ENCODE measurements at places on chromosomes 1 and 21. TPM values are rescaled to one million over a fixed set of nuclear protein-coding genes. Genes with fewer than 3 reads are reported as not detected.
A peak's percentile ranks its signal among the peaks of the same experiment; 100 is the strongest.

NBPF20 gene
- 2.4 TPM for total RNA-seq

FLAD1 gene
- 39.7 TPM for total RNA-seq

SIKE1 gene
- 91.9 TPM for total RNA-seq

AK5 gene
- total RNA-seq = 0.18 TPM

CHI3L2 gene
- not detected for total RNA-seq

SMPDL3B gene
- 6.0 TPM for total RNA-seq

IGSF5 gene
- total RNA-seq = 0.67 TPM

SPRR1B gene
- total RNA-seq = not detected

F3 gene
- total RNA-seq = 1.6 TPM

ZNF695 gene
- total RNA-seq = 4.3 TPM

DNA sequence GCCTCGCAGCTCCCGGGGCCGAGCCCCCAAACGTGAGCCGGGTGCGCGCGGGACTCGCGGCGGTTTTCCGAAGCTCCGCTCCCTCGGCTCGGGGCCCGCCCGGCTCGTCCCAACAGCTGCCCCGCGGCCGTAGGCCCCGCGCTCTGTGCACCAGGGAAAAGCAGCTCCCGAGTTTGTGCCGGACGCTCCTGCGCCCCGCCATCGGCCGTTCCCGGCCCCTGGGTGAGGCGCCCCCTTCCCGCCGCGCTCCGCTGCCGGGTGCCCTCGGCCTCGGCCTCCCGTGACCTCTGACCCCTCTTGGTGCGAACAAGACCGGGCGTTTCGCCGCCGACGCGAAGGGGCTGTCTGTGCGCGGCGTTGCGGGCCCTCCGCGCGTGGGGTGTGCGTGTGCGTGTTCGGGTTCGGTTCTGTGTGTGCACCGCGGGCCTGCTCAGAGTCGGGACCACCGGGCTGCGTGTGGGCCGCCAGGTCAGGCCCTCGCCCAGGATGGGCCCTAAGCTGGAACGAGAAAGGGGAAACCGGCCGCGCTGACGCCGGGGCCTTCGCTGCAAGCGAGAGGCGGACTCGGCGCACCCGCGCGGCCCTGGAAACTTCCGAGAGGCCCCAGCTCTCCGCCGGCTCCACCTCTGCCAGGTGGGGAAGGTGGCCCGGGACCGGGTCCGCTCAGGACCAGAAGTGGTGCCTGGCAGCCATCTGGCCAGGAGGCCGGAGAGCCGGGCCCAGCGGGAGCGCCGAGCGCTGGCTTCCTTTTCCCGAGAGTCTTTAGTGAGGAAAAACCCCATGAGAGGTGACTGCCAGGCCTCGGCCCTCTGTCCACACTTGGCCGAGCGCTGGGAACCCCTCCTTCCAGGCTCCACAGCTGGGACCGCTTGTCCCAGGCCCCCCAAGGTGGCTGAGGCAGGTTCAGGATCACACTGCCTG is 1.9 kb downstream of the PRDM16 start:
- peak; percentile 11 for DNase-seq

DNA sequence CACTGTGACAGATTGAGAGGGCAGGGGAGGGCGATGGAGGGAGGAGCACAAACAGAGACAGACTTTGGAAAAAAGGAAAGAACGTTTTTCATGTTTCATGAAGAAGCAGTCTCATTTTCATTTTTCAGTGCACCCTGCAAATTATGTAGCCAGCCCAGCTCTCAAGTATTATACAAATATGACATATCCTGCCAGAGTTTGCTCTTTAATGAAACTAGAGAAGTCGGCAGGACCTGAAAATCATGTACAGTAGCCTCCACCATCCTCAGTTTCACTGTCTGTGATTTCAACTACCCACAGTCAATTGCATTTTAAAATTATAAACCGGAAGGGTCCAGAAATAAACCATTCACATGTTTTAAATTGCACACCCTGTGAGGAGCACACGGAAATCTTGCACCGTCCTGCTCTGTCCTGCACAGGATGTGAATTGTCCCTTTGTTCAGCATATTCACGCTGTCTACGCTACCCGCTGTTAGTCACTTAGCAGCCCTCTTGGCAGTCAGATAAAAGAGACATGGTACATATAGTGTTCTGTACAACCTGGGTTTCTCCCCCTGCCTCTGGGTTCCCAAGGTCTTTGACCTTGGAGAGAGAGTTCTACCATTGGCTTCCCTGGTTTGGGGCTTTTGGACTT is 13.6 kb upstream of the ADARB1 start:
- no peak for DNase-seq

DNA sequence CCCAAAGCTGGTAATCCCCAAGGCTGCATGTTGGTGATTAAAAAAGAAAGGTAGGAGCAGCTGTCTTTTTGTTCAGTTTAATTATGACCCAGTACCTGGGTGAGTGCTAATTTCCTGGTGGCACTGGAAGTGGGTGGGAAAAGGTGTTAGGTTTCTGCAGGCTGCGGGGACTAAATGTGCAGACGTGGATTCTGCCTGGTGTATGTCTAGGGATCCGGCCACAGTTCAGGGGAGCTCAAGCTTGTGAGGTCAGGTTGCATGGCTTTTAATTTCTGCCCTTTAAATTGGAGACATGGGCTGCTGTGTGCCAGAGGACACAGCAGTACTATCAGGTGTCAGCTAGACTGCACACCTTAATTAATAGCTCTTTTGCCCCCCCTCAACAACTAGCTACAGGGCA is 20.3 kb upstream of the TBX19 start:
- DNase-seq = peak; percentile 6

- DNase-seq = no peak
Measured at GRCh38 chr1:2232255-2232915, 4.3 kb downstream of the SKI start.

DNA sequence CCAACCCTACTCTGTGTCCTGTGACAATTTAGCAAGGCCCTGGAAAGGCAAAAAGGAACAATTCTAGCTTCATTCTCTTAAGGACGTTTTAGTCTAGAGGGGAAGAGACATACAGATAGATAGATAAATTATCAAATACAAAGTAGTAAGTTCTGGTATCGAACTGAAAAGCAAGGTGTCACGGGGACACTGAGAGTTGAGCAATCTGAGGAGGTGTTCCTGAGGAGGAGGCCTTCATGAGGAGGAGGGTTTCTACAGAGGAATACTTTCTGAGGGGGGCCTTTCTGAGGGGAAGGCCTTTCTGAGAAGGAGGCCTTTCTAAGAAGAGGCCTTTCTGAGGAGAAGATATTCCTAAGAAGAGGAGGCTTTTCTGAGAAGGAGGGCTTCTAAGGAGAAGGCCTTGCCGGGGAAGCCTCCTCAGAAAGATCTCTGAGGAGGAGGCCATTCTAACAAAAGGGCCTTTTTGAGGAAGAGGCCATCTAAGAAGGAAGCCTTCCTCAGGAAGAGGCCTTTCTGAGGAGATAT is 155.9 kb upstream of the COA6 start:
- no peak for DNase-seq

DNA sequence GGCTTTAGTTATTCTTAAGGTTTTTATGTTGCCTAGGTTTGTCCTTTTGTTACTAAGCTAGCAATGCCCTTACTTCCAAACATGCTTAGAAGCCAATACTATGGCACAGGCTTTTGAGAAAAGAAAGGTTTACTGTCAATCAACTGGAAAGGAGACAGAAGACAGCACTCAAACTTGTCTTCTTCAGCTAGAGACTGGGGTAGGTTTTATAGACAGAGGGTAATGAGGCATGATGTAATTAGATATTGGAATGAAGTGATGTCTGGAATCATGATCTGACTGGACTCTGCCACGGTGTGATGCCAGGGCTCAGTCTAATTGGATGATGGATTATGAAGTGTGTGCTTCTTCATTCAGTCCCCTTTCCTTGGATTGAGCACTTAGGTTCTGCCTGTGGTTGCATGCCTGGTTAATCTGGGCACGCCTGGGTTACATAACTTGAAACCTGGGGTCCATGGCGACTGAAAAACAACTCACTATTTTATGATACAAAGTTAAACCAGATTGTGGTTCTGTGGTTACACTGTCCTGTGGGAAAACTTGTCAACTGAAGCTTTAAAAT is 625.8 kb downstream of the BRINP3 start:
- no peak for DNase-seq

- peak; percentile 63 for DNase-seq
Measured at GRCh38 chr1:193406901-193407300, 220.5 kb upstream of the B3GALT2 start.

GRCh38 chr1:46034601-46035516 is 97.6 kb downstream of the PIK3R3 start:
- no peak for DNase-seq

- DNase-seq = no peak
Measured at GRCh38 chr1:36782785-36783184, 251.5 kb downstream of the GRIK3 start.

DNA sequence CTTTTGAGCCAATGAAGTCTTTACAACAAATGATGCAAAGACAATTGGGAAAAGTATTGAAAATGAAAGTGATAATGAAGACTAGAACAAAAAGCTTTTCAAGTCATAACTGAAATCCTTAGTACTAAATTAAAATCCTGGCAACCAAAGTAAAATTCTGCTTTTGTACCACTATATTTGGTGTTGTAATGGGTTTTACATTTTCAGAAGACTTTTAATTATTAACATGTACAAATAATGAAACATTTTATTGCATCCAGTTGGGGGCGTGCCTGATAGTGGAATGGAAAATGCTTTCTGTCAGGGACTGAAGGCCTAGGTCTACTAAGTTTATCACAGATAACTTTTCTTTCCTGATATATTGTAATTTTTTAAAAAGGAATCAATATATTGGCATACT is 89.4 kb downstream of the SDCCAG8 start:
- DNase-seq = no peak

DNA sequence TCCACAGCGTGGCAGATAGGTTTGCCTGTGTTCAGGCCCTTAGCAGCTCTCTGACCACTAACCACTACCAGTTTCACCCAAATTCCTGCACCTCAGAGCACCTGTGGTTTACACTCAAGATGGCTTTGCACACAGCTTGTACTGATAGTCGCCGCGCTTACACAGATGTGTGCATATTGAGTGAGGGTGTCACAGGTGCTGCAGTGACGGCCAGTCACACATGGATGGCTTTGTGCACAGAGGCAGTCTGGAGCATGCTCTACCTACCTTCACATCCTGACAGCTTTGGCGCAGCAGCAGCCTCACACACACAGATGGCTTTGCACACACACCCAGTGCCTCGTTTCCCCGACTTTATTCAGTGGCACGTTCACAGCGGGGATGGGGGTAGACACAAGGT is 7.5 kb downstream of the DMAP1 start:
- no peak for DNase-seq

DNA sequence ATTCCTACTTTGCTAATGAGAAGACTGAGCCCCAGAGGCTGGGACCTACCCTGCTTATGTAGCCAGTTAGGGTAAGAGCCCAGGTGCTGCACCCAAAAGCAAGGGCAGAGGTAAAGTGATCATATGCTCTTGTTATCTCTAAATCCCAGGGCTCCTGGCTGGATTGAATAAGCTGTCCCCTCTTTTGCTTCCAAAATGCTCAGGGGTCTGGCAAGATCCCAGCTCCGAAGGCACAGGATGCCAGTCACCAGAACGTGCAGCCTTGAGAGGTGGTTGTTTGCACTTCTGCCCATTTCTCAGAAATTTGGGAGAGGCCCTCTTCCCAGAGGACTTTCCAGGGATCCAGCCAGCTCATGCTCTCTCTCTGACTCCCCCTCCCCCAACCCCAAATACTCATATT is 142.4 kb upstream of the TMEM51 start:
- no peak for DNase-seq

- DNase-seq = no peak
Measured at GRCh38 chr1:201476670-201477344, 7.8 kb upstream of the PHLDA3 start.

- DNase-seq = no peak
Measured at GRCh38 chr1:51439053-51439452, 80.0 kb downstream of the EPS15 start.

DNA sequence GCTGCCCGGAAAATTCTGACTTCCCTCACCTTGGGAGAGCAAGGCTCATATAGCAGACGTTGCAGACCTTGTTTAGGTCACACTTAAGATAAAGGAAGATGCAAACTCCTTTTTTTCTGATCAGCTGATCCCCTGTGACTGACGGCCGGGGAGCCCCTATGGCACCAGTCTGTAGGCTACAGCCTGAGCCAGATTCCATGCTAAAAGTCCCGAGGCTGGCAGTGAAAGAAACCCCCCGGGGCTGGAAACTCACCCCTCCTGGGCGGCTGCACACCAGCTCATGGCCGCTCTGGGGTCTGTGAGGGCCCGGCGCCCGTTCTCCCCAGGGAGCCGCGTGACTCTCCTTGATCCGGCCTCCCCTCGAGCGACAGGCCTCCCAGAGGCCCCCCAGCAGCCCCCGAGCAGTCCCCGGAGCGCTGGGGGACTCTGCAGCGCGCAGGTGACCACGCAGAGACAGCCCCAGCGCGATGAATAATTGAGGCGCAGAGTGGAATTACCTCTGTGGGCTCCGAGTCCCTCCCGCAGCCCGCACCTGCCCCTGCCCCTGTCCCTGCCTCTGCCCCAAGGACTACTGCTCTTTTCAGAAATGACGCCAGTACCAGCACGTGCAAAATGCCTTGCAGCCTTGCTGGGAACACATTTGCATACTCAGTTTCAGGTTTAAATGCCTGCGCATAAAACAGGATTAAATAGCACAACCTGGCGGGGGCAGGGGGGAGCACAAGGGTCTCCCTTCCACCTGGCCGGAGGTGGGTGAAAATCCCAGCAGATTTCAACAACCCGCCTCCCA is 62.6 kb upstream of the CLDN14 start:
- DNase-seq = no peak

DNA sequence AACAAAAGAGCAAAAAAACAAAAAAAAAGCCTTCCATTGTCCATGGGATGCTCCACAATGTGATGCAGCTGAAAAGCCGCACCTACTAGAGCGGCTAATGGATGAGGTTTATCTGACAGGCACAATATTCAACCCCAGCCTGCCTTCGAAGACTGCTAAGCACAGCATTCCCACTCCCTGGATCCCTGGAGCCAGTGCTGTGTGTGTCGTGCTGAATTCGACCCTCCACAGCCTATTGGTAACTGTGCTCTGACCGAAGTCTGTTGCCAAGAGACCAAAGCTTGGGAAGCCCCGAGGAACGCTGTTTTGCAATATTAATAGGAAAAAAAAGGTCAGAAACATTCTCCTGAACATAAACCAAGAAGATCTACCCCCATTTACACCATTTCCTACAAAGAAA is 57.2 kb upstream of the PUM1 start:
- DNase-seq = peak; percentile 62

- no peak for DNase-seq
Measured at GRCh38 chr1:7369866-7370265, 401.2 kb upstream of the VAMP3 start.

GRCh38 chr1:107871687-107872395 is 93.1 kb downstream of the VAV3 start:
- DNase-seq = no peak

Data from cardiac muscle cell (in vitro differentiated cells and primary cell).